ENCODE measurements at places on chromosomes 4 and X.

- no peak for DNase-seq
These were observed 901.7 kb upstream of the INTU start for GRCh38 chr4:126731062-126731461.

DNA sequence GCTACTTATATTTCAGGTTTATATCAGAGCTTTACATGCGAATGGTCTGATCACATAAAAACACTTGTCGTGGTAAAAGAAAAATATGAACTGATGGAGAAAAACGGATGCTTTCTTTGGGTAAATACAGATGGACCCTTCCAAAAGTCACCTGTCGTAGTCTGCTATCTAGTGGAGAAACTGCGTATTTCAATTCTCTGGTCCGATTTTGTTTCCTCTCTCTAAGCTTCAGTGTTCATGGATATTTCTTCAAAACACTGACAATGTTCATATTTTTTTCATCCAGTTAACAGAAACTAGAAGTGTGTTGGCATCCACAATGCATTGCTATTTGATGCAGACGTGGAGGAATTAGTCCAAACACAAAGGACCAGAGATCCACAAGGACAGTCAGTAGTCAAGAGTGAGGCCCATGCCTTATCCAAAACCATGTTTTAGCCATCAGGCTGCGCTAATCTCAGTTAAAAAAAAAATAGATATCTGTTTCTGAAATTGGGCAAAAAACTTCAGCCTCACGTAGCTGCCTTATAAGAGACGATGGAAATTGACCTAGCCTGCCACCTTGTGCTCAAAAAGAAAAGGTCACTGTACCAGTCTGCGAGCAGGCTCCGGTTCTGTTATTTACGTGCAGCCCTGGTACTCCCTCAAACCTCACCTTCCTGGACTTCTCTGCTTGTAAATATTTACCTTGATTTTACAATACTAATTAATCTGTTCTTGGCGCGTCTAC, 16.0 kb downstream of the MEPE start:
- DNase-seq, result peak; percentile 56

DNA sequence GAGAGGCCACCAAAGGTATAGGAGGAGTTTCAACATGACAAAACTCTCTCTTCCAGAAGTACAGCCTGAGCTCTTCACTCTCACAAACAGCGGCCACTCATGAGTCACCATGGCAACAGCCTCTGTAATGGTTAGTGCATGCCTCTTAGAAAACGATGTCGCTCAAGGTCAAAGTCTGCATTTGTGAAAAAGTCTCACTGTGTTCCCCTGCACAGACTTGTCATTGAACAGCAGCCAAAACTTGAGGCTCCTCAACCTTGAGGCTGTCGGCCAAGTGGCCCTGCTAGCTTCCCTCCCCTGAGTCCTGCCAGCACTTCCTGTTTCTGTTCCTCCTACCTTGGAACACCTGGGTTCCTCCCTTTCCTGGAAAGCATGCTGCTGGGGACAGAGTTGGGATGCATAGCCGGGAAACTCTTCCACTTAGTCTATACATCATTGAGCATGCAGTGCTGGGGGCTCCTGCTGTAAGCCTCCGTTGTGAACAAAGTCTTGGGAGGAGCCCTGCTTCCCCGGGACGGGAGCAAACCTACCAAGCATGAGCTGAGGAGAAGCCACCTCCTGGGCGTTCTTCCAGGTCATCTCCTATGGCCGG, 66.6 kb downstream of the ING2 start:
- no peak for DNase-seq

DNA sequence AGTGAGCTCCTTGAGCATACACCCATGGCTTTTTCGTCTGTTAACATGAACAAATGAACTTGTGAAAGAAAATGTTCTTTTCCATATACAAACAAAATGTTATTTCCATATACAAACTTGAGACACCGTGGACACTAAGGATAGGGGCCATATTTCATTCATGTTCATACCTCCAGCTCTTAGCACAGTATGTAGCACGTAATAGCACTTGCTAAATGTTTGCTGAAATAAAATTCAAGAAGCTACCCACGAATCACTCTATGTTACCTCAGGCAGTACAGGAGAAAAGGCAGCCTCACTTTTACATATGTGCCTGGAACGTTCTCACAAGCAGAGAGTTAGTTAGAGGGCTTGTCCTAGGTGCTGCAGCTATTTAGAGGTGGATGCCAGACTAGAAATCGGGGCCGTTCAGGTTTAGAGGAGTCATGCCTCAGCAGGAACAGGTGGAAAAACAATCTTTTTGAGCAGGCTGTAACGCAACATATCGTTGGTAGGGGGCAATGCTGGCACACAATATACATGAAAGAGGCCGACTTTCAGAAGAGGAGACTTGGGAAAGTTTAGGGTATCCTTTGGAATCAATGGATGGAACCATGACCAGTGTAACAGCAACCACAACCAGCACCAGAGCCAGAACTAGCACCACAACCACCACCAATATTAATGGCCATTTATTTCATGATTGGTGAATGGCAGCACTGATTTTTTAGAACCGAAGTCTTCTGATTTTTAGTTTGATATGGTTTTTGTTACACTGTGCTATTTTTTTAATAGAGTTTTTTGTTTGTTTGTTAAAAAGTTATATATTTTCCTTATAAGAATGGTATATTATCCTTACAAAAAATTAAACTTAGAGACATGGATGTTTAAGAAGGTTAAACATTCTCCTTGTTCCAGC, 14.8 kb upstream of the PAQR3 start:
- peak; percentile 28 for DNase-seq

- DNase-seq, result no peak
These were observed 34.4 kb downstream of the MGARP start for GRCh38 chr4:139245590-139245989.

DNA sequence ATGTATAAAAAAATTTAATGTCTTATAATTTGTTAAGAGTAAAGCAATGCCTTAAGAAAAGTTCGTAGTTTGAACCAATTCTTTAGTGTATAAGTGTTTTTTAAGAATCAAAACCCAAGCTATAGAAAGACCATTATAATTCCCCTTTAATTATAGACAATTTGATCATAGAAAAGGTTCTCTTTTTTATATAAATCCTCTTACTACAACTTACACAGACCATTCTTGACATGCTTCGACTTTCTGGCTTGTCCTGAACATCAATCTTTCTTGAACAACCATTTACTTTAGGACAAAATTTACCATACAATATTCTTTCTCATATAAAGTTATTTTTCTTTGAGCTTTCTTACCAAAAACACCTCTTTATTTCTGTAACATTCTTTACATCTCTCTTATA, 330.5 kb upstream of the SPANXN1 start:
- DNase-seq, result no peak

DNA sequence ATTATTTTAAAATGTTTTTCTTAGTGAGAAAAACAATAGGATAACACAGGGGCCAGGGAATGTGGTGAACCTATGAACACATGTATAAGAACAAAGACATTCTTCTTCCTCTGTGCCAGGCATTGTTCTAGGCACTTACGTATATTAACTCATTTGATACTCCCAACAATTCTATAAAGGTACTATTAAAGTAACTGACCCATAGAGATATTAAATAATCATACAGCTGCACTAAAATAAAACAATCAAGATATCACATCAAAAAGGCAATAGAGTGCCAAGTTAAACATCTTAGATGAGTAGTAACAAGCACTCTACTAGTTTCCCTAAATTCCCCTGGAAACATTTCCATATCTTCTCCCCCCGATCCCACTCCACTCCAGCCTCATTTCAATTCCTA, 33.4 kb downstream of the SLC39A8 start:
- DNase-seq, result no peak

- DNase-seq, result peak; percentile 13
These were observed 1169.5 kb upstream of the PABPC4L start for GRCh38 chr4:135371137-135371536.

GRCh38 chr4:111676533-111676932, 468.7 kb upstream of the FAM241A start:
- DNase-seq, result no peak

DNA sequence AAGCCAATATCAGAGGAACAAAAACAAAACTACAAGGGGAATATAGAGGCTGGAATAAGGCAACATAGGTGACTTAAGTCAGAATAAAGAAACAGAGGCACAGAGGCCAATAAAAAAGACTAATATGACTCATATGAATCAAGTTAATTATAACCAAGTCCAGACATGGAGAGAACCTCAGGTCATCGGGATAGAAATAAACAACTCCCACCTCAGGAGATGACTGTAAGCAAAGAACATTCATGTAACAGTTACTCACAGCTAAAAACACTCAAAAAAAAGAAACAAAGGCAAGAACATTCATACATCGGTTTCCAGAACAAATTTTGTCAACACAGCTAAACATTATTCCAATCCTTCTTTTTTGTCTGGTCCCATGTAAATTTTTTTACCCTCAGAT, 60.3 kb upstream of the RXFP1 start:
- no peak for DNase-seq

- DNase-seq, result no peak
These were observed 242.2 kb downstream of the FMR1NB start for GRCh38 chrX:148223361-148223760.

GRCh38 chr4:1655081-1655480, 29.0 kb downstream of the FAM53A start:
- no peak for DNase-seq

DNA sequence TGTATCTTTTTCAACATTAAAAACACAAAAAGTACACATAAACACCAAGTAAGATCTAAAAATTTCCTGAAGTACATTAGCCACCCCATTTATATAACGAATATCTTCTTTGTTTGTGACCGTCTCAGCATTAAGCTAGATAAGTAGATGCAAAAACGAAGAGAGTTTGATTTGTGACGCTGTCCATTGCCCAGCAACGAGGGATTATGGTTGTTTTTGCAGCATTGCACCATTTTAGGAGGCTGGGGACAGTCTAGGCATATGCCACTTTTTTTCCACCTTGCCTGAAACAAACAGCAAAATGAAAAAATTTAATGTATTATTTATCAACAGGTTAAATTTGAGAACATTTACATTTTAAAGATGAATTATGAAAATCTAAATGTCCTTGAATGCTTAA, 12.0 kb upstream of the IGSF1 start:
- no peak for DNase-seq

GRCh38 chr4:23171976-23172375, 479.2 kb downstream of the GBA3 start:
- no peak for DNase-seq

DNA sequence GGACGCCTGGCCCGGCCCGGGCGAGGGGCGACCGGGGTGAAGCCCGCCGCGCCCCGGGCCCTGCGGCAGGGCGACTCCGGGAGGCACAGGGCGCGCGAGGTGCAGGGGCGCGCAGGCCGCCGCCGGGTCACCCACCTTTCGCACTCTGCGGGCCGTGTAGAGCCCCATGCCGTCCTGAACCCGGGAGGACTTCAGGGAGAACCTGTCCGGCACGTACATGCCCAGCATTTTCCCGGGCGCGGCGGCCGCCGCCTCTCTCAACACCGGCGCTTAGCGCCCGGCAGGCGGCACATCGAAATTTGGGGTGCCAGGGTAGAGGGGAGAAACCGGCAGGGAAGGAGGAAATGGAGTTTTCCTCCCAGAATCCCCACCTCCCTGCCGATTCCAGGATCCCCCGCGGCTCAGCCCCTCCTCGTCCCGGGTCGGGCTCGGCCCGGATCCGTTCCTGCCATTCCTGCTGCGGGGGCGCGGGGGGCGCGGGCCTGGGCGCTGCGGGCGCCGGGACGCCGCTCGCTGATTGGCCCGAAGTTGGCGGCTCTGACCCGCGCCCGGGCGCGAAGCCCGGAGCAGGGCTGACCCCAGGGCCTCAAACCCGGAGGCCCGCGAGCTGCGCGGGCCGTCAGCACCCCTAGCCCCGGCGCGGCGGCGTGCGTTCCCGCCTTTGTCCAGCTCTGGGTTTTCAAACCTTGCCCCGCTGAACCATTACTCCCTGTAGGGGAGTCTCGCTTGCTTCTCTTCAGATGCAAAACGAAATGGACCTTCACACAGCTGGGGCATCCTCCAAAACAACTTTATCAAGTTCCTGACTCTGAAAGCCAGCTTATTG, at the start of gene PRDM5:
Gene PRDM5 (minus strand): TSS at position 346 of the 826 bp plus-strand sequence. CDS start 118 bp downstream, at position 228.
- DNase-seq, result peak; percentile 39

DNA sequence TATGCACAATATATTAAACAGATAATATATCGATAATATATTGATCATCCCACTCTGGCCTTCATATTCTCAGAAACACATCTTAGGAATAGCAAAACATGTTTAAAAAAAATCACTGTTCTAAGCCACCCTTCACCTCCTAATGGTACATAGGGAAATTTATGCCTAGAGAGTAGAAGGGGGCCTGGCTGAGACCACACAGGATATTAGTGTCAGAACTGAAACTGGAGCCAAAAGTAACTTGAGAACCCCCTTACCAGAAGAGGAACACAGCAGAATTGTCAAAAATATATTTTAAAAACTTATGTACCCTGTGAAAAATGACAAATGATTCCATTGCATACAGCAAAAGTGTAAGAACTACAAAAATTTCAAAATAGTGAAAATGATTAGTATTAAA, 173.1 kb downstream of the VSIG4 start:
- no peak for DNase-seq

- peak; percentile 72 for DNase-seq
These were observed 43.6 kb downstream of the DRD5 start for GRCh38 chr4:9825049-9825448.

GRCh38 chr4:168098248-168098717, 5.9 kb downstream of the ANXA10 start:
- DNase-seq, result no peak

DNA sequence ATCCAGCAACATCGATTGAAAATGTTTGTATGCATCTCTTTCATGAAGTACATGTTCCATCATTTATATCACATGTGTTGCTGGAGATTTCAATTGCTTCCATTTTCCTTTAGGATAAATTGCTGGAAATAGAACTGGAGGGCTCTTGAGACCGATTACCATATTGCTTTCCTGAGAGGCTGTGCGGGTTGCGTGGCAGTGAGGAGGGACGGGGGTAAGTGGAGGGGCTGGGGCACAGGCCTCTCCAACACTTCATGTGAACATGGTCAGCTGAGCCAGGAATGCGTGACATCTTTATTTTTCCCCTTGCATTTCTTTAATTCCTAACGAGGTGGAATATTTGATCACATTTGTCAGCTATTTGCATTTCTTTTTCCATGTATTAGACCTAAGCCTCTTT, 144.6 kb downstream of the TBL1X start:
- DNase-seq, result no peak

DNA sequence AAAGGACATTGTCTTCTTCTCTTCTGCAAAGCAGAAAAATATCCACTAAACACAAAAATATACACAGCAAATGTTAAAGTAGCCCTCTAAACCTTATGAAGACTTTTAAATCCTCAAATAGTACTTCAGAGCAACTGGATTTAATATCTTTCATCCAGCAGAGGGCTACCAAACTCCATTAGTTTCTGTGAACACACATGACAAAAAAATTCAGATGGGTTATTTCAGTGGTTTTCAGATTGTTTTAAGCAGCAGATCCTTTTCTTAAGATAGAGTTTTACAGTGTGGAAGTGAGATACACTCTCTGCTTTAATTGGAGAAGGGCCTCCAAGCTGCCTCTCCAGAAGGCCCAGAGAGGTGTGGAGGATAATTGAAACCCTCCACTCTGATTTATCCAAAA, 56.7 kb downstream of the ANK2 start:
- no peak for DNase-seq

Data from activated CD4-positive, alpha-beta T cell treated with anti-CD3 and anti-CD28 coated beads, Interleukin-2, Interleukin-6, amounts not matched to agents 100 ng/mL and 50 ng/mL, durations not matched to agents 16 hours and 8 hours (primary cell).